ENCODE measurements at places on chromosomes 16 and 17. TPM values are rescaled to one million over a fixed set of nuclear protein-coding genes. Genes with fewer than 3 reads are reported as not detected.

- H3K27ac ChIP-seq, result peak overlapping the region; percentile 47
- no peaks in the 10 kb centered on the region for H3K27me3 ChIP-seq
- no peak overlapping the region for H3K4me3 ChIP-seq
- DNase-seq, result no peak
Observed at GRCh38 chr16:75593825-75594820, 27.9 kb downstream of the GABARAPL2 start.

GRCh38 chr16:84084570-84085270, 32.0 kb downstream of the MBTPS1 start:
- peak; percentile 51 for DNase-seq
- H3K36me3 ChIP-seq, result peaks cover 9% of the 10 kb centered on the region
- peaks cover 33% of the 10 kb centered on the region for H3K4me1 ChIP-seq
- no peak overlapping the region for H3K4me3 ChIP-seq
- H3K27ac ChIP-seq, result peak overlapping the region; percentile 16

PPP4C gene
- 80.8 TPM for total RNA-seq

DNA sequence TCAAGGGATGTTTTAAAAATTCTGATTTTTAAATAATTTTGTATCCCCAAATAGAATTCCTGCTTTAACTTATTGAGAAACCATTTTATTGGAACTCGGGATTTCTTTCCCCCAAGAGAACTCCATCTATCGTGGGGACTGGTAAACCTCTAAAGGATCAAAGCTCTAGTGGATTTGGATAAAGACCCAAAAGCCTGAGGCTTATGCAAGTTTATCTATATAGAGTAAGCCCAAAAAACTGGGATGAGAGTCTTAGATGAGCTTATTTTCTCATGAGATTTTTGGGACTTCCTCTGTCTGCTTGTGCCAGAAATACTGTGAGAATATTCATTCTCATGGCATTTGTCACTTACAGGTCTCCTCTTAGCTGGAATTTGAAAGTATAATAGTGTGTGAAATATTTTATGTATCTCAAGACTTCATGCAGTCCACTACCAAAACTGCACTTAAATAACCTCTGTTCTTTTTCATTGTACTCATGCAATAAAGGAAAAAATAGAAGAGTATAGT, 333.1 kb downstream of the BCAS3 start:
- DNase-seq, result no peak
- H3K4me3 ChIP-seq, result no peak overlapping the region
- H3K36me3 ChIP-seq, result no peaks in the 10 kb centered on the region
- H3K27ac ChIP-seq, result no peak overlapping the region
- peaks cover 2% of the 10 kb centered on the region for H3K4me1 ChIP-seq

- DNase-seq, result no peak
- no peak overlapping the region for H3K27ac ChIP-seq
- peaks cover 42% of the 10 kb centered on the region for H3K27me3 ChIP-seq
- H3K4me1 ChIP-seq, result peaks cover 3% of the 10 kb centered on the region
- no peaks in the 10 kb centered on the region for H3K36me3 ChIP-seq
Observed at GRCh38 chr16:86818671-86819532, 240.6 kb downstream of the FOXL1 start.

GRCh38 chr17:77507111-77507885, 366.5 kb downstream of the SEC14L1 start:
- DNase-seq, result no peak
- no peak overlapping the region for H3K27ac ChIP-seq
- no peaks in the 10 kb centered on the region for H3K27me3 ChIP-seq

GRCh38 chr17:35559495-35560210, 966 bp downstream of the SLFN14 start:
- no peak for DNase-seq
- peaks cover 29% of the 10 kb centered on the region for H3K27me3 ChIP-seq
- no peak overlapping the region for H3K4me3 ChIP-seq
- no peaks in the 10 kb centered on the region for H3K4me1 ChIP-seq
- no peaks in the 10 kb centered on the region for H3K36me3 ChIP-seq
- H3K27ac ChIP-seq, result no peak overlapping the region

DNA sequence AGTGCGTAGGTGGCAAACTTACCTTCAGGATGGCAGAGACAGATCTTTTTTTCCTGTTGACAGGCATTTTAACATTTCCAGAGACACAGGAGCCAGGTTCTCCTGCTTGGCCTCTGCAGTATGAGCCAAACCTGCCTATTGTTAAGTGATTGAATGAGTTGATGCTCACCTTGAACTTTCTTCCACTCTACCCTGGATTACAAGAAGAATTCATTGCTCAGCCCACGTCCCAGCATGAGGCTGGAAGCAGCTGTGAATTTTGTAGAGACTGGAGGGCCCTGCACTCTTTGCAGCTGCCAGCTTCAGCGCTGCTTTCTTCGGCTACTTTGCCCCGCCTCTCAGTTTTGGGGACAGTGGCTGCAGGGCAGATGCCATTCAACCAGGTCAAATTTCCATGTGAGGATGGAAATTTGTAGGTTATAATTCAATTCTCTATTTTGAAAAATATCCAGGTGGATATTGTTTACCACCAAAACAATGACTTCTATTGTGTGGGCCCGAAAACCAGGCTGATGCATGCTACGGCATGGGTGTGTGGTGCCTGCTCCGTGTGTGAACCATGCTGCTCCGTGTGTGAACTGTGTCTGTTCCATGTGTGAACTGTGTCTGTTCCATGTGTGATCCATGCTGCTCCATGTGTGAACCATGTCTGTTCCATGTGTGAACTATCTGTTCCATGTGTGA, 75.2 kb upstream of the METTL9 start:
- H3K27ac ChIP-seq, result no peak overlapping the region
- DNase-seq, result no peak
- H3K27me3 ChIP-seq, result no peaks in the 10 kb centered on the region
- H3K4me1 ChIP-seq, result peaks cover 4% of the 10 kb centered on the region
- H3K36me3 ChIP-seq, result peaks cover 3% of the 10 kb centered on the region
- no peak overlapping the region for H3K4me3 ChIP-seq

GRCh38 chr17:81057079-81057730, 22.3 kb downstream of the BAIAP2 start:
- no peak for DNase-seq
- no peak overlapping the region for H3K27ac ChIP-seq
- H3K4me3 ChIP-seq, result peak overlapping the region; percentile 3
- no peaks in the 10 kb centered on the region for H3K27me3 ChIP-seq
- peaks cover 3% of the 10 kb centered on the region for H3K4me1 ChIP-seq
- peaks cover 2% of the 10 kb centered on the region for H3K36me3 ChIP-seq

MSLN gene
- not detected for total RNA-seq

GRCh38 chr16:6133009-6133557, 1035.5 kb upstream of the EEF2KMT start:
- no peak overlapping the region for H3K27ac ChIP-seq
- no peaks in the 10 kb centered on the region for H3K4me1 ChIP-seq
- no peak overlapping the region for H3K4me3 ChIP-seq

GRCh38 chr16:56298948-56299596, 107.8 kb downstream of the GNAO1 start:
- H3K27ac ChIP-seq, result no peak overlapping the region
- H3K4me3 ChIP-seq, result no peak overlapping the region
- no peaks in the 10 kb centered on the region for H3K36me3 ChIP-seq
- DNase-seq, result no peak
- H3K27me3 ChIP-seq, result no peaks in the 10 kb centered on the region
- peaks cover 2% of the 10 kb centered on the region for H3K4me1 ChIP-seq

DNA sequence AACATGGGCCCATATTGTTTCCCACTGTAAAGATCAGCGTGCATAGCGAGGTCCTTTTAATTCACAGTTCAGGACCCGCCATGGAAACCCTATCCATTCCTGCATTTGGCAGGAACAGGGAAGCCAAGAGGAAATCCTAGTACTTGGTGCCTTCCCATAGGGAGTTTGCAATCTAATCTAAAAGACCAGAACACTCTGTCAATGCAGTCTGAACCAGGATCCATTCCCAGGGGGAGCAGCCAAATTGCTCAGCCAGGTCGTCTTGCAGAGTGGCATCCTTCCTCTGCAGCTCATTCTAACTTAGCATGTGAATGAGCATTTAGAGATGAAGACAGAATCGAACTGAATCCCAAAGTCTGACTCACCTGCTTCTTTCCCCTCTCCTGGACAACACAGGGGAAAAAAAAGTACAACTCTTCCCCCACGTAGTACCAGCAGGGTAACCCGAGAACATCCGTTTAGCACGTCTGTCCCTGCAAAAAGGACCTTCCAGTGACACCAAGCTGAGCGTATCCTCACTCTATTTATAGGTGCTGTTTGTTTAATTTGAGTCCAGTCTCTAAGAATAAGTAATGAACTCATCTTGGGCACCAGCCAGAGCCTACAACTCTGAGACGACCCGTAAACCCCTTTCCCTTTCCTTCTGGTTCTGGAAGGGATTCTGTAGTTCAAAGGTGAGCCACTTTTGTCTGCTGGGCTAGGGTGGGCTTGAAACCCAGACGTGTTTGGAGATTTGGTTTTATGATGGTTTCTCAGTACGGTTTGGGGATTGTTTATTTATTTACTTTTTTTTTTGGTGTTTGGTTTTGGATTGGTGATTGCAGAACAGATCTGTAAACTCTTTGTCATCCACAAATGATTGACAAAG, 74.5 kb downstream of the ERCC4 start:
- no peaks in the 10 kb centered on the region for H3K36me3 ChIP-seq
- no peak overlapping the region for H3K4me3 ChIP-seq
- no peak overlapping the region for H3K27ac ChIP-seq
- DNase-seq, result no peak
- peaks cover 6% of the 10 kb centered on the region for H3K4me1 ChIP-seq
- no peaks in the 10 kb centered on the region for H3K27me3 ChIP-seq
